ENCODE measurements at places on chromosomes 2 and 18.

DNA sequence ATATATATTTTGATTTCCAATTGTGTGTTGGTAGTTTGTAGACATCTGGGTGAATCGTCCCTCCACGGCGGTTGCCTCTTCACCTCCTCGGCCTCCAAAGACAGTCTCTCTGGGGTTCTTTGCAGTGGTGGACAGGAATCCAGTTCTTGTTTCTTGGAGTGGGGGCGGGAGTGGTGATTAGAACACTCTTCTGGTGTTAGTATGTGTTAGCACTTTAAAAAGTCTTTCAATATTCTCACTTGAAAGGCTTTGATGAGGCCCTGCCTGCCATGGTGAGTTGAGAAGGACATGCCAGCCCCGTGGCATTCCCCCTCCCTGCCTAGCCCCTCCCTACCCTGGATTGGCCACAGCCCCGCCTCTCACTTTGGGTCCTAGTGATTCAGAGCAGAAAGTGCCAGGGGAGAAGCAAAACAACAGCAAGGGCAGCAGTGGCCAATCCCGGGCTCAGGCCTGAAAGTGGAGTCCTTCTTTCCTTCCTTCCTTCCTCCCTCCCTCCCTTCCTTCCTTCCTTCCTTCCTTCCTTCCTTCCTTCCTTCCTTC lies 316.8 kb upstream of the HS6ST1 start:
- H3K36me3 ChIP-seq = no peaks in the 10 kb centered on the region
- no peaks in the 10 kb centered on the region for H3K4me1 ChIP-seq
- H3K4me3 ChIP-seq = no peak overlapping the region
- no peak for DNase-seq
- no peak overlapping the region for H3K27ac ChIP-seq

DNA sequence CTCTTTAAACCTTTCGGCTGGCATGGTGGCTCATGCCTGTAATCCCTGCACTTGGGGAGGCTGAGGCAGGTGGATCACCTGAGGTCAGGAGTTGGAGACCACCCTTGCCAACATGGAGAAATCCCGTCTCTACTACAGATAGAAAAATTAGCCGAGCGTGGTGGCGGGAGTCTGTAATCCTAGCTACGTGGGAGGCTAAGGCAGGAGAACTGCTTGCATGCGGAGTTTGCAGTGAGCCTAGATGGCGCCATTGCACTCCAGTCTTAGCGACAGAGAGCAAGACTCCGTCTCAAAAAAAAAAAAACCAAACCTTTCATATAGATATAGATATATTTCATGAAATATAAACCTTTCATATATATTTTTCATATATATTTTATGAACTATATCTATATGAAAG lies 864.7 kb downstream of the TRIB2 start:
- H3K36me3 ChIP-seq = no peaks in the 10 kb centered on the region
- H3K27ac ChIP-seq = no peak overlapping the region
- no peak for DNase-seq
- H3K27me3 ChIP-seq = no peaks in the 10 kb centered on the region

- H3K36me3 ChIP-seq = no peaks in the 10 kb centered on the region
- no peak overlapping the region for H3K4me3 ChIP-seq
- H3K27ac ChIP-seq = no peak overlapping the region
Measured at GRCh38 chr2:162330881-162331280, 12.4 kb upstream of the IFIH1 start.

GRCh38 chr2:207531032-207531952 lies 1.5 kb downstream of the CREB1 start:
- no peaks in the 10 kb centered on the region for H3K27me3 ChIP-seq
- DNase-seq = no peak
- peak overlapping the region; percentile 99 for H3K27ac ChIP-seq
- H3K36me3 ChIP-seq = peaks cover 41% of the 10 kb centered on the region
- H3K4me3 ChIP-seq = peak overlapping the region; percentile 87

- no peak overlapping the region for H3K4me3 ChIP-seq
- no peaks in the 10 kb centered on the region for H3K27me3 ChIP-seq
- H3K36me3 ChIP-seq = peaks cover 2% of the 10 kb centered on the region
- no peaks in the 10 kb centered on the region for H3K4me1 ChIP-seq
Measured at GRCh38 chr2:164145093-164145987, 409.5 kb upstream of the FIGN start.

- H3K27me3 ChIP-seq = peaks cover 51% of the 10 kb centered on the region
- no peaks in the 10 kb centered on the region for H3K36me3 ChIP-seq
Measured at GRCh38 chr2:29238497-29238896, 123.3 kb downstream of the CLIP4 start.

DNA sequence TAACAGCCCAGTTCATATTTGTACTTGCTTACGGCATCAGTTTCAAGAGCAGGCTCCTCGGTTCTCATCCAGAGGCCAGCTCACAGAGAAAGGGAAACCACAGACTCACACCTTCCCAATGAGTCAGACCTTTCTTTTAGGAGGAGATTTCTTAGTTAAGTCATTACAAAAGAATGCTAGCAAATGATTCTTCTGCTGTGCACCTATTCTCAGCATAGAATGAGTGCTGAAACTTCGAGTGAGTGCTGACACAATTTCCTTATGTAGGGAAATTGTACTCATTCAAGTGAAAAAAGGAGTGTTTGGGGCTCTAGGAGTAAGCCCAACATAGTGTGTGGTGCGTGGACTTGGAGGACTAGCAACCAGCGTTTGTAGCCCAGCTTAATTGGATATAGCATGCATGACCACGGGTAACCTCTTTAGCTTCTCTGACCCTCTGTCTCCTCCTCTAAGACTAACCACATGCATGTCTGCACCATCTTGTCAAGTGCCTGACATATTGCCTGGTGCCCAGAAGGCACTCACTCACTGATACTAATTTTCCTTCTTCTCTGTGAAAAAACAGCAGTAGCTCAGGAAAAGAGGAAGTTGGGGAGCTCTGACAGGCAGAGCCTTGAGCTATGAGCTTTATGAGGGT lies 87.0 kb downstream of the ALPK2 start:
- DNase-seq = no peak
- H3K4me3 ChIP-seq = peak overlapping the region; percentile 26
- peaks cover 1% of the 10 kb centered on the region for H3K27me3 ChIP-seq
- H3K4me1 ChIP-seq = peaks cover 20% of the 10 kb centered on the region
- H3K36me3 ChIP-seq = peaks cover 2% of the 10 kb centered on the region
- peak overlapping the region; percentile 52 for H3K27ac ChIP-seq

DNA sequence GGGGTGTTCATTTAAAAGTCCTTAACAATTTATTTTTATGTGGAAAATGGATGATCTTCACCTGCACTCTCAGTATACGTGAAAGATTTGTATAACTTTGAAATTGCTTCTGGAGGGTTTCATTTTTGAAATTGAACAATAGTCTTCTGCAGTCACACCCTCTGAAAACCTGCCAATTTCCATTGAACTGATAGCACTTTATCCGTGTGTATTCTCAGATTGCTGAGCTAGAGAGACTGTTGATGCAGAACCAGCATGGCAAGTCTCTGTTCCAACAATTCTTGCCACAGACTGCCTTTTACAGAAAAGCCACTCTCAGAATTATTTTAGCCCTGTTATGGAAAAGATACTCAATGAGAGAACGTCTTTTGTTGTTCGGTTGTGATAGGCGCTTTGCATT lies 6.6 kb upstream of the GULP1 start:
- no peak overlapping the region for H3K4me3 ChIP-seq
- no peaks in the 10 kb centered on the region for H3K36me3 ChIP-seq
- H3K27ac ChIP-seq = no peak overlapping the region
- H3K27me3 ChIP-seq = no peaks in the 10 kb centered on the region
- no peak for DNase-seq

DNA sequence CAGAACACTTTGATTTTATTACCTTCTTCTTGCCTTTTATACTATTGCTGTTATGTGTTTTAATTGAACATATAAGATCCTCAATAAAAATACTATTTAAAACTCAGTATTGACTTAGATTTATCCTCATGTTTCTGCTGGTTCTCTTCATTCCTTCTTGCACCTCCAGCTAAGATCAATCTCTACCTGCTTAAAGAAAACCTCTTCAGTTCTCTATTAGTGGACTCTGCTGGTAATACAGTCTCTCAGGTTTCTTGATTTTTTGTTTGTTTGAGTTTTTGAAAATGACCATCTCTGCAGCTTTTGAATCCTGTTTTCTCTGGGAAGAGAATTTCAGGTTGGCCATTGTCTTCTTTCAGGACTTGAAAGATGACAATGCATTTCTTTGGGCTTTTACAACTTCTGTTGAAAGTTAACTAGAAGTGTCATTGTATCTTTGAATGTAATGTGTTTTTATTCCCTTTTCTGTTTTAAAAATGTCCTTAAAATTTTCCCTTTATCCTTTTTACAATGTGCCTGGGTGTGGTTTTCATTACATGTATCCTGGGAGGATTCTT lies 29.8 kb upstream of the TMEM131 start:
- no peak overlapping the region for H3K4me3 ChIP-seq
- H3K4me1 ChIP-seq = peaks cover 19% of the 10 kb centered on the region
- peaks cover 3% of the 10 kb centered on the region for H3K36me3 ChIP-seq
- no peak overlapping the region for H3K27ac ChIP-seq
- DNase-seq = no peak
- peaks cover 13% of the 10 kb centered on the region for H3K27me3 ChIP-seq

- no peaks in the 10 kb centered on the region for H3K27me3 ChIP-seq
- no peak overlapping the region for H3K27ac ChIP-seq
- peaks cover 61% of the 10 kb centered on the region for H3K36me3 ChIP-seq
- DNase-seq = no peak
- H3K4me3 ChIP-seq = no peak overlapping the region
- no peaks in the 10 kb centered on the region for H3K4me1 ChIP-seq
Measured at GRCh38 chr2:27441226-27441926, 805 bp upstream of the KRTCAP3 start.

Measured in central memory CD8-positive, alpha-beta T cell (primary cell).